ENCODE measurements at places on chromosomes 2 and 18.

- DNase-seq = no peak
Observed at GRCh38 chr2:47000679-47001075, 85.1 kb upstream of the MCFD2 start.

GRCh38 chr18:58174285-58174684, 130.3 kb downstream of the NEDD4L start:
- DNase-seq = no peak

GRCh38 chr2:40997362-40997761, 545.5 kb upstream of the SLC8A1 start:
- DNase-seq = no peak

DNA sequence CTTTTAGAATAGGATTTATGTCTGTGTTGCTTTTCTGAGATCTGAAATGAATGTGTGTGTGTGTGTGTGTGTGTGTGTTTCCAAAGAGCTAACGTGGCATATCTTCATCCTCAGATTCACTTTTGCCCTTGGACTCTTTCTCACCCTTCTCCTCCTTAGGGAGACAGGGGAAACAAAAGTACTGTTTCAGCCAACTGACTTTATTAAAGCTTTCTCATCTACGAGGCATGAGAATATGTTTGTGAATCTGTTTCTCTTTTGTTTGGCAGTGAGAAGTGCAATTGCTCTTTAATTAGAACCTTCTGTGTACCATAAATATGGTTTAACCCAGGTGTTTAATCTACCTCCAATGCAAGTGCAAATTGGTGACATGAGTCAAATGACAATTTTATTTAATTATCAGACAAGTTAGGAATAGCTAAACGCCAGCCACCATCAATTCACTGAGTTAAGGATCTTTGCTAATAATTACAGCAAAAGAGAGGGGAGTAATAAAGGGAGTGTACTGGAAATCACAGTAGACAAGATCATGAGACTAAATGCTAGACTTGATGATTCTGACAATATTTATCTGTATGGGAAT, 186.4 kb upstream of the COL3A1 start:
- DNase-seq = no peak

DNA sequence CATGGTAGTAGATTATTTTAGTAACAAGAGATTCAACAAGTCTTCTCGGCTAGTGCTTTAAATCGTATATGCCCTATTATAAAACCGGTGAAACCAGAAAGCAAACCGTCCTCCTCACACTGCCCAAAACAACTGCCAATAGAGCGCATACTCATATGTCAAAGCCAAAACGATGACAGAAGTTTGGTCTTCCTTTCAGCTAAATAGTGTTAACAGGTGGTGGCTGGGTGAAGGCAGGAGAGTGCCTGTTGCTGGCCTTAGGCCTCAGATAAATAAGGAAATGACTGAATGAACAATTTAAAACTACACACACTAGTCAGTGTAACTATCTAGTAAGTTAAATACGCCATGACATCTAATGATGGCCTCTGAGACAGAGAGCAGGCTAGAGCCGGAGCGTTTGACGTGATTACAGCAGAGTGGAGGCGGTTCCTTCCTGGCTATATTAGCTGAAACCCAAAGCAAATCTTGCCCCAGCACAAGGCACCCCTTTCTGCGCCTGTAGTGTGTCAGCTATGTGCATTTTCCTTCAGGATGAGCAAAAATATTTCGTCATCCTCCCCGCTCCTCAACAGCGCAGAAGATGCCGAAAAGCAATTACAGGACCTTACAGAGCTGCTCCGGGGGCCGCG, 1.6 kb downstream of the LONRF2 start:
- no peak for DNase-seq

DNA sequence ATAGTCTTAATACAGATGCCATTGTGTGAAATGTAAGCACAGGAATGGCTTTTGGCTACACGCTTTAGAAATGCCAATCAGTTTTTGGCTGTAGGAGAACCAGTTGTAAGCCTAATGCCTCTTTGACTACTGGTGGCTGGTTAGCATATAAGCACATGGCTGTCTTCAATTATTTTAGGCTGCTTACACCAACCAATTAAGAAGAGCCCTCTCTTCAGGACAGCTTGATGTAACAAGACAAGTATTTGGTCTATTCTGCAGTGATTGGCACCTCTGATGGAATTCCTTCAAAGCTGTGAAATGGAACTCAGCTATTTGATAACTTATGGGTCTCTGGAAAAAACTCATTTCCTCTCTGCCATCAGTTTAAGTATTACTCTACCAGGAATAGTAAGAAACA, 680.1 kb upstream of the FSHR start:
- DNase-seq = no peak

DNA sequence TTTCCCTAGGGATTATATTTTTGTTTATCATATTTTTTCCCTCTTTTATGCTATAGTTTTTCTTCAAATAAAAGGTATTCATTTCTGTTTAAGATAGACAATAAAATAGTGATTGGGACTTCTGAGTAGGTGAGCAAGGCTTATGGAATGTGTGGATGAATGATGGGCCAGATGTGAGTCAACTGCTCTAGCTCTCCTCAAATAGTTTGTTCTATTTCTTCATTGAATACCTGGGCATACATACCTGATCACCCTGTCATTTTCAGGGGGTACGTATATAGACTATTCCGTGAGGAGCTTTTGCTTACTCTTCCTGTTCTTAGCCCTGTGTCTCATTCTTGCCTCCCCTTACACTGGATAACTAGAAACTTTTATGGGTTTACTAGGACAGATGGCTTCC, 41.9 kb downstream of the BABAM2 start:
- DNase-seq = no peak

GRCh38 chr2:10531874-10532637, 83.9 kb upstream of the ODC1 start:
- DNase-seq = no peak

GRCh38 chr18:6021306-6022073, 126.2 kb upstream of the TMEM200C start:
- DNase-seq = no peak

GRCh38 chr18:61771861-61772260, 120.9 kb downstream of the RNF152 start:
- DNase-seq = no peak

DNA sequence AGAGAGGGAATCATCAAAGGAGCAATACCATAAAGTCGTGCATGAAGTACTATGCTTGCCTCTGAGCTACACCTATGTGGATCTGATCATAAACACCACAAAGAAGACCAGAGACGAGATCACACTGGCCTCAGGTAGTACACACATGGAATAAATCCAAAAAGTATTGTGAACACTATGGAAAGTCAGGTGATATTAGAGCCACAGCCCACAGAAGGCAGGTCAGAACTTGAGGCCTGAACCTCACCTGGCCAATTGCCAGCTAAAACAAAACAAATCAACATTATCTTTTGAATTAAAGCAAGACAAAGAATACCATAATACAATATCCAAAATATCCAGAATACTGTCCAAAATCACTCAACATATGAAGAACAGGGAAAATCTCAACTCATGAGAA, 371.1 kb downstream of the NCKAP5 start:
- DNase-seq = no peak

GRCh38 chr2:20170704-20171250, 54.2 kb downstream of the SDC1 start:
- DNase-seq = no peak

GRCh38 chr18:8807488-8807805, 102.1 kb downstream of the MTCL1 start:
- DNase-seq = no peak

DNA sequence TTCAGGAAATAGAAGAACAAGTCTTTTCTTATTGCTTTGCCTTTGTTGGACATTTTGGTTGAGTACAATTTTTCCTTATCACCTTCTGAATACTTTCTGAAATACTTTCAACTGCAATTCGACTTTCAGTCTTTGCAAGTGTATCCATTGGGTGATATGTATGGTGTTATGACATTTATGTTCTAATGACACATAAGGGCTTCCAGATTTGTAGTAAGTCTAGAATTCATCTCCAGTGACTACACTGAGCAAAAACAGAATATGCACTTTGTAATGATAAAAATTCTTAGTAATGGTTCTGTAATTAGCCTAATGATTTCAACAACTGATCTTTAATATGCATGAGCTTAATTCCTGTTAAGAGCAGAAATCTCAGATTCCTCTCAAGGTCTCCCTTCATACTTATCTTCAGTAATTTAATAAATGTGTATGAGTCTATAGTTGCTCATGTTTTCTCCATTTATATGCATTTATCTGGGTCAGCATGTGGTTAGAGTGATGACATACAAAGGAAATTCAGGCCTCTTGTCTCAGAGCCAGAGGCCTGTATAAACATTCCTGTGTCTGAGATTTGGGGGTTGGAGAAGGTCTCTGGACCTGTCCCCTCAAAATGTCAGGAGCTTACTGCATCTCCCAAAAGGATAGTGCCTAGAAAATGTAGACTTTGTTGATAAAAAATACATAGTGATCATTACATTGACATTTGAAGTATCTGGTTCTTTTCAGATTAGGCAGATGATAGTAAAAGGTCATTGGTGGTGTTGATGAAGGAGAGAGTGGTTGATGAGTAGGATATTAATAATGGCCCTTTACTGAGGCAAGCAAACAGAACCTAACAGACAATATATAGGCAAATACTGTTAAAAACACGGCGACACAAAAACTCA, 114.9 kb downstream of the QPCT start:
- peak; percentile 14 for DNase-seq

DNA sequence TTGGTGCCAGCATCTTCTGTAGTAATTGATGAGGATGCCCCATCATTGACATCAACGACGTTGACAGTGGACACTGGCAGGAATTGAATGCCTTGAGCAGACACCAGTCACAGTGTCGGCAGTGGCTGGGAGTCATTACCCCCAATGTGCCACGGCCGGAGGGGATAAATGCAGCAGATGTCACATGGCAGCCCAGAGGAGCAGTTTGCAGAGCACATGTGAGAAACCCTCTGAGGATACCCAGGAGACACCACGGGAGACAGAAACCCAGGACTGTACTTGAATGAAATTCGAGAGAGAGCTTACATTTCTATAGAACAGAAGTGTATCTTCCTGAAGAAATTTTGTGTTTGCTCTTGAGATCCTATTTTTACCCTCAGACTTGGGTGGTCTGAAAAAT, 409.1 kb upstream of the TNP1 start:
- no peak for DNase-seq

DNA sequence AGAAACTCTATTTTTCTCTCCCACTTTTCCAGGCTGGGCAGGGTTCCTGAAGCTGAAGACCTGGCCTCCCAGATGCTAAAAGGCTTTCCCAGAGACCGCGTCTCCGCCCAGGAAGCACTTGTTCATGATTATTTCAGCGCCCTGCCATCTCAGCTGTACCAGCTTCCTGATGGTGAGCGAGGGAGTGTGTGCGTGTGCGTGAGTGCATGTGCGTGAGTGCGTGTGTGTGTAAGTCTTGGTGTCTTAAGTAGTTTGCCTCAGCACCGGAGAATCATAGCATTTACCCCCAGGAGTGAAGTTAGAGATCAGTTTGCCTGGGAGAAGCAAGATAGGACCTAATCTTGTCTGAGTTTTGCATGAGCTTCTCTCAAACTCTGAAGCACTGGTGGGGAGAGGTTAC, 73.7 kb downstream of the CDK15 start:
- DNase-seq = no peak

- no peak for DNase-seq
Observed at GRCh38 chr2:74278176-74278575, 65.0 kb downstream of the SLC4A5 start.

- DNase-seq = peak; percentile 35
Observed at GRCh38 chr2:230865766-230866755, 1.3 kb downstream of the ITM2C start.

- DNase-seq = no peak
Observed at GRCh38 chr18:11570769-11571412, 38.5 kb upstream of the SLC35G4 start.

- no peak for DNase-seq
Observed at GRCh38 chr2:75577280-75577679, 16.5 kb upstream of the EVA1A start.

DNA sequence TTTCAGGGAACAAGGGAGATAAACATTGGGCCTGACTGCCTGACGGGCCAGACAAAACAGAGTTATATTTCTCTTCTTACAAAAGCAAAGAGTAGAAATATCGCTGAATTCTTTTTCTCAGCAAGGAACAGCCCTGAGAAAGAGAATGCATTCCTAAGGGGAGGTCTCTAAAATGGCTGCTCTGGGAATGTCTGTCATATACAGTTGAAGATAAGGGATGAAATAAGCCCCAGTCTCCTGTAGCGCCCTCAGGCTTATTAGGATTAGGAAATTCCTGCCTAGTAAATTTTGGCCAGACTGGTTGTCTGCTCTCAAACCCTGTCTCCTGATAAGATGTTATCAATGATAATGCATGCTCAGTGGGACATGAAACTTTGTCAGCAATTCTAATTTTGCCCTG, 134.9 kb upstream of the CNTNAP5 start:
- DNase-seq = no peak

GRCh38 chr2:71907503-71907902, 240.2 kb downstream of the CYP26B1 start:
- DNase-seq = no peak

DNA sequence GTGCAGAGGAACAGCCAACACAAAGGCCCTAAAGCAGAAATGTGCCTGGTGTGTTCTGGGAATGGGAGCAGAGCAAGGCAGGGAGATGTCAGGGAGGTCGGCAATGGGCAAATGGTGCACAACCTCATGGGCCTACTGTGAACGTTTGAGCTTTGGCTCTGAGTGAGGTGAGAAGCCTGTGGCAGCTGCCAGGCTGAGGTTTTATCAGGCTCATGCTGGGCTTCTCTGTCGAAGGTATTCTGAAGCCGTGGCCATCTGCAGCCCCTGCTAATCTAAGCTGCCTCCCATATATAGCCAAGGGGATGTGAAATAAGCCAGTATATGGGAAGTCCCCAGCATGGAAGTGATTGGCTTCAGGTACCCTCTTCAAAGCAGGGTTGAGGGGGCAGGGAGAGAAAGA, 193.3 kb downstream of the SLC4A3 start:
- DNase-seq = no peak

- DNase-seq = no peak
Observed at GRCh38 chr2:154193246-154193645, 321.5 kb downstream of the GALNT13 start.

DNA sequence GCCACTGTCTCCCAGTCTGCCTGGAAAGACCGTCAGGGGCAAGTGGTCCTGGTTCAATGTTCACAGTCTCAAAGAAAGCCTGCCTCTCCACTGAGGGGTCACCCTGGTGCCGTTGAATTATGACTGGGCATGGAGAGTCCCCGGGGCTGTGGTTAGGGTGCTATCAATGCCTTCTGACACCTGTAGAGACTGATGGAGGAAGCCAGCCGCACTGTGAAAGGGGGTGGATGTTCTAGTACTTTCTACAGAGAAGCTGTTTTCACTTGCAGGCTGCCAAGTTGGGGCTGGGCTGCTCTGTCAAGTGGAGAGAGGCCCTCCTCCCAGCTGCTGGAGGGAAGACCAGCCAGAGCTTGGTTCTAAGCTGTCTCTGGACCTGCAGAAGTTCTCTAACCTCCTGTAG, 80.5 kb downstream of the BCL2L11 start:
- DNase-seq = no peak

- no peak for DNase-seq
Observed at GRCh38 chr2:68687018-68687417, 43.6 kb downstream of the PROKR1 start.

DNA sequence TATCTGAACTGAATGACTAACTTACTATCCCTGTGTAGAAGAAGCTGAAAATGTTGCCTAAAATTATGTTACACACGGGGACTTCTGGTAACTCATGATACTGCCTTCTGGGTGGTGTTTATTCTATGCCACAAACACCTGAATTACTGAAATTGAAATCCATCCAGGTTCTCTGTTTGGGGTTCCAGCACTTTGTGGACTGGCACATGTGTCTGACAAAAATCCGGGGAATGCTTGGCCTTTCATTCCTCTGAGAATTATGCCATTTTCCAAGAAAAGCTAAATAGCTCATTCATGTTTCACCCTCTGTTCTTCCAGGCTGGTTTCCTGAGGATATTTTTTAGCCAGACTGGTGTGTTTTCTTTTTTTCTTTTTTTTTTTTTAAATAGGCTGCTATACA, 59.5 kb upstream of the POU3F3 start:
- no peak for DNase-seq

Measured in CD4-positive, alpha-beta T cell treated with Interferon alpha-2 for 1 hour (primary cell).